Cortex of kidney (tissue), 1 donor: ENCODE measurements at places on chromosomes 5 and 9.

- DNase-seq: no peak
Observed at GRCh38 chr9:4475301-4475700, 15.0 kb upstream of the SLC1A1 start.

DNA sequence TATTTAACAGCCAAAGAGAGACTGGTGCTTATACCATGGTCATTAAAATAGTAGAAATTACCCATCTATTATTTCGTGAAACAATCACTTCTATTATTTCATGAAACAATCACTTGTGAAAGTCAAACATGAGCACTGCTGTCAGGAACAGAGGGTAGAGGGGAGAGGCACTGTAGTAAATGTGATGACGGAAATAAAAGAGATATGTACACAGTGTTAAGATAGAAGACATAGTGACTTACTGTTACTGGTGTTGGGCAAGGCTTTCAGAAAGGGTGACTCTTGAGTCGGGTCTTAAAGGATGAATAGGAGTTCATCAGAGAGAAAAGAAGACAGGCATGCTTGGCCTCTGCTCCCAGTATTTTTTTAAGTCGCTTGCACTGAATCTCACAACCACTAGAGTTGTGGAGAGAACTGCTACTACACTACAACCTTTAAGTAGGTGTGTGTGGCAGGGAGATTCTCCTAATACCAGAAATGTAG, 162.6 kb upstream of the GNA14 start:
- no peak for DNase-seq

DNA sequence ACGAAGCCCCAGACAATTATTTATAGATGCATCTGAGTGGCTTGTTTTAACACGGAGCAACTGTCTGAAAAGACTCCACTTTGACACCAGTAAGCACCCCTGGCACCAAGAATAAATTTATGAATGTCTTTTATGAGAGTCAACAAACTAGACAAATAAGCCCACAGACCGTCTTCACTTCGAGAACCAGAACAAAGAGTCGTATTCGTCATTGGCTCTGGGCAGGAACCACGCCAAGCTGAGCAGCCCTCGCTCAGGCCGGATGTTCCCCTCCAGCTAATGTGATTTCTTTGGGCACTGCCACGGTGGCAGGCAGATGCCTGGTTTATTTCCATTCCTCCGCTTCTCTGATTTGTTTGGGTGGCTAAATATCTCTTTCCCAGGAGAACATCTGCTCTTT, 91.9 kb upstream of the STC2 start:
- no peak for DNase-seq

DNA sequence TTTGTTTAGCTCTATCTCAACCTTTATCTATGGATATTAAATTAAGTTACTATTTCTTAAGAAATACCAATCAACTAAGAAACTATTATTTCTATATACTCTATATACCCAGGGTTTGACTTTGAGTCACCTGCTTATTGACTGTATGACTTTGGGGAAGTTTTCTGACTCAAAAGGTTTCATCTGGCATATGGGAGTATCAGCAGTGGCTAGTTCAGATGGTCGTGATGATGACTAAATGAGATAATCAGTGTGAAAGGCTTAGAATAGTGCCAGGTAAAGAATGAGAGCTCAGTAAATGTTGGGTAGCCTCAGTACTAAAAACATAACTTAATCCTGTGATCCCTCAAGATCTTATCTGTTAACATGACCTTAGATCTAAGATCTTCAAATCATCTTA, 179.7 kb upstream of the ISL1 start:
- no peak for DNase-seq

DNA sequence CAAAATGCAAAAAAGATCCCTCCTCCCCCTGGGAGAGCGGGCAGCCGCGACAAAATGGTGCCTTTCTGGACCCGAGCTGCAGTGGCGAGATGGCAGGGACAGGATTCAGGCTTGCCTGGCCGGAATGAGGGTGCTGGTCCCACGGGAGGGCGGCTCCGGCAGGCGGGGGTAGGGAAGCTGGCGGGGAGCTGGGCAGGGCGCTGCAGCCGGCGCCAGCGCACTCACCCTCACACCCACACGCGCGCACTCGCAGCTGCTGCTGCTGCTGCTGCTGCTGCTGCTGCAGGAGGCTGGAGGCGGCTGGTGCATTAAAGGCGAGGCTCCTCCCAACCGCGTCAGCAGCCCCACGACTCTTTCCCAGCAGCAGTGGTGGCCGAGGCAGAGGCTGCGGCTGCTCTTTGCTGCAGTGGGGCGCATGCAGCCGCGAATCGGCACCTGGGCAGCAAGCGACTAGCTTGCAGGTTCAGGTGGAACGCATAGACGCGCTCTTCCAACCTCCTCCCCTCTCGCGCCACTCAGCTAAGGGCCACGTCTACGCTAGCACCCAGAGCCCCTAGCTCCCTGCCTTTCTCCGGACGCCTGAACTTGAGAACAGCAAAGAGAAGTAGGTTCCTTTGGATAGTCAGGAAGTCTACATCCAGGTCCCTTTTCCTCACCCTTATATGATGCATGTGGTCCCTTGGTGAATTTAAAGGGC, at the start of gene PPP2R2B:
Gene PPP2R2B, minus strand, starts transcription at position 282 of the 697 bp plus-strand sequence.
- DNase-seq: no peak

DNA sequence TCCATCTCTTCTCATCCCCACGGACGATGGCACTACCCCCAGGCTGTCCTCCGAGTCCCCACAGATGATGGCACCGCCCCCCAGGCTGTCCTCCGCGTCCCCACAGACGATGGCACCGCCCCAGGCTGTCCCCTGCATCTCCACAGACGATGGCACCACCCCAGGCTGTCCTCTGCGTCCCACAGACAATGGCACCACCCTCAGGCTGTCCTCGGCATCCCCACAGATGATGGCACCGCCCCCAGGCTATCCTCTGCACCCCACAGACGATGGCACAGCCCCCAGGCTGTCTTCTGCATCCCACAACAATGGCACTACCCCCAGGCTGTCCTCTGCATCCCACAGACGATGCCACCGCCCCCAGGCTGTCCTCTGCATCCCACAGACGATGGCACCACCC, 57.4 kb upstream of the PTCH1 start:
- DNase-seq: no peak

DNA sequence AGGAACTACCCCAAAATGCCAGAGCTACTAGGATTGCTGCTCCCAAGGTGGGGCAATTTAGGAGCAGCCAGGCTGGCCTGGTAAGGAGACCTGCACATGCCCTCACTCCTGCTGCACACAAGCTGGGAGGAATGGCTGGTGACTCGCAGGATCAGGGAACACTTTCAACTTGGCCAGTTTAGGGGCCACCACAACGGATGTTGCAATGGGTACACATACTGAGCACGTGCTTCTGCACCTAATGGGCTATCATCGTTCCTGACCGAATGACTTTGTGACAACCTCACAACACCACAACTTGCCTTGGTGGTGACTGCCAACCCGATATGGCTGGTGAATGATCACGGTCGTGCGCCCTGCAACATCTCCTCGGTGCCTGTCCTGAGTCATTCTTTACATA, 172.0 kb downstream of the ROR2 start:
- DNase-seq: no peak
